ENCODE measurements at places on chromosomes 13 and 19.

DNA sequence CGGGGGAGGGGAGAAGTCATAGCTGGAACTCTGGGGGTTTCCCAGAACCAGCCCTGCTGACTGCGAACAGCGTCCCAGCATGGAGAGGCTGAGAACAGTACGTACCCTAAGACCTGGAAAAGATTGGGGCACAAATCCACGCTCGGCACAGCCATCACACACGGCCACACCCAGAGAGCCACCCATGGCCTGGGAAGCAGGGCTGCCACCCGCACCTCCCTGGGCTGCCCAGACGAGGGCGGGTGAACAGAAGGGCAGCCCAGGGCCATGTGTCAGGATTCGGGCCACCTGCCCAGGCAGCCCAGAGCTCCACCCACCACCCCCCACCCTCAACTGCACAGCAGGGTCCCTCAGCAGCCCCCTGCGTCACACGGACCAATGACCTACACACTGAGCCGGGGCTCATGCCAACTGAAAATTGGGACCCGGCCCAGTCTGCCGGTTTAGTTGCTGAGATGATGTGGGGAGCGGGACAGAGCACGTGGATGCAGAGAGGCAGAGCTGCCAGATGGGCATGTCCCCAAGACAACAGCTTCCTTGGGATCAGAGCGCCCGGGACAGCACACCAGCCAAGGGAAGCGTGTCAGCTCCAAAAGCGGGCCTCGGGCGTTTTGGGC is 8.5 kb downstream of the UBXN6 start:
- DNase-seq, result no peak

GRCh38 chr13:70502944-70503343 is 394.7 kb upstream of the KLHL1 start:
- no peak for DNase-seq

- no peak for DNase-seq
Measured at GRCh38 chr19:8131517-8131916, 17.9 kb downstream of the FBN3 start.

DNA sequence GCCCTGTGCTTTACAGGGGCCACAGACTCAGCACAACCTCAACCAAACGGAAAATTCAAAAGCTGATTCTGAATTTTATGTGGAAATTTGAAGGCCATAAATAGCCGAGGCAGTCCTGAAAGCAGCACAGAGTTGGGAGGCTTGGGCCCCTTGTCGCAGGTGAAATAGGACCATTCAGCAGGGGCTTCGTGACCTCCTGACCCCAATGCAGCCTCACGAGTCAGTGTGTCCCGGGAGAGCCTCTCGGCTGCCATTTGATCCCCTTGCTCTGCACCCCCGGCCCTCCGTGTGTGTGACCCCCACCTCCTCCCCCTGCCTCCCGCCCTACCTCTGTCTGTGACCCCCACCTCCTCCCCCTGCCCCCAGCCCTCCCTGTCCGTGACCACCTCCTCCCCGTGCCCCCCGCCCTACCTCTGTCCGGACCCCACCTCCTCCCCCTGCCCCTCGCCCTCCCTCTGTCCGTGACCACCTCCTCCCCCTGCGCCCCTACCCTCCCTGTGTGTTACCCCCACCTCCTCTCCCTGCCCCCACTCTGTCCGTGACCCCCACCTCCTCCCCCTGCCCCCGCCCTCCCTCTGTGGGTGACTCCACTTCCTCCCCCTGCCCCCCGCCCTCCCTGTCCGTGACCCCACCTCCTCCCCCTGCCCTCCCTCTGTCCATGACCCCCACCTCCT is 41.7 kb upstream of the TFDP1 start:
- DNase-seq, result no peak

DNA sequence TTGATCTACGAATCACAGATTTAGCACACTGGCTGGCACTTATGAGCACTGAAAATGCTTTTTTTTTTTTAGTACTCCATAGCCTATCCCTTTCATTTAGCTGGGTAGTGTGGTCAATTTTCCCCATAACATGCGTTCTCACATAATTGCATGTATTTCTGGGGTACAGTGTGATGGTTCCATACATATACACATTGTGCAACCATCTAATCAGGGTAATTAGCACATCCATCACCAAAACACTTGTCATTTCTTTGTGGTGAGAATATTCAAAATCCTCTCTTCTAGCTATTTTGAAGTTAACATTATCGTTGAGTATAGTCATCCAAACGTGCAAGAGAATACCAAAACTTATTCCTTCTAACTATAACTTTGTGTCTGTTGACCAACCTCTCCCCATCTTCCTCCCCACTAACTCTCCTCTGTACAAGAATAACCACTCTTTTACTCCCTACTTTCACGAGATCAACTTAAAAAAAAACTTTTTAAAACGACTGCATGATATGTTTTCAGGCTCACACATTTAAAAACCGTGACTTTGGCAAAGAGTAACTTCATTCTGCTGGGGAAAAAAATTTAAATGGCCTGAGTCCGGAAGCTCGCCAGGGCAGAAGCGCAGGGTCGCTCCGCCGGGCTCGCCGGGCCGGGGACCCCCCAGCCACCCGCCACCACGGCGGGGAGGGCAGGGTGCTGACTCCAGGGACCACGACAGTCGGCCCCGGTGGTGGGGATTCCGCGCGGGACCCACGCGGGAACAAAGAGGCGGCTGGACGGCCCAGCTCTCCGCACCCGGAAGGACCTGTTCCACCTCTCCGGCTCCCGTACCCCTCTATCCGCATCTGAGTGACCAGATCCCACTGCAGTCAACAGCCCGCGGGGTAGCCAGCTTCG is 868 bp upstream of the UBAC2 start:
- DNase-seq, result no peak

DNA sequence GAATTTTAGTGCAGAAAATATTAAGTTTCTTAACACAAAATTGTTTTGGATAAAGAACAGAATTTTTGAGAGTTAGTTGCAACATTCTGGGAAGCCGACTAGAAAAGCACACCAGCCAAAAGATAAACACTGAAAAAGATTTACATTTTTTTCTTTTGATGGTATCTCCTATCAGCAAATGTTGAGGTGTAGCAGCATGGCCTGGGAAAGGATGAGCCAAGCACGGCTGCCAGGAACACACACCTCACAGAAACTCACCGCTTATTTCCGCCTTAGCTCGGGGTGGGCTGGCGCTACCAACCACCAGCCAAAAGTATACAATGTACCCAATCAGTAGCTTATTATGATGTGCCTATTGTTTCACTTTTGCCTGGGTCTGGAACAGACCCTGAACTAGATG is 134.7 kb downstream of the MIPEP start:
- DNase-seq, result no peak

- DNase-seq, result no peak
Measured at GRCh38 chr13:52793515-52794061, 54.0 kb upstream of the CNMD start.

GRCh38 chr13:73765651-73766384 is 368.4 kb downstream of the KLF12 start:
- peak; percentile 50 for DNase-seq

- DNase-seq, result no peak
Measured at GRCh38 chr13:41833201-41833600, 127.7 kb downstream of the VWA8 start.

GRCh38 chr13:23567906-23568460 is 2.2 kb upstream of the TNFRSF19 start:
- DNase-seq, result no peak

- DNase-seq, result peak; percentile 89
Measured at GRCh38 chr19:511101-511851, 4.0 kb downstream of the TPGS1 start.

DNA sequence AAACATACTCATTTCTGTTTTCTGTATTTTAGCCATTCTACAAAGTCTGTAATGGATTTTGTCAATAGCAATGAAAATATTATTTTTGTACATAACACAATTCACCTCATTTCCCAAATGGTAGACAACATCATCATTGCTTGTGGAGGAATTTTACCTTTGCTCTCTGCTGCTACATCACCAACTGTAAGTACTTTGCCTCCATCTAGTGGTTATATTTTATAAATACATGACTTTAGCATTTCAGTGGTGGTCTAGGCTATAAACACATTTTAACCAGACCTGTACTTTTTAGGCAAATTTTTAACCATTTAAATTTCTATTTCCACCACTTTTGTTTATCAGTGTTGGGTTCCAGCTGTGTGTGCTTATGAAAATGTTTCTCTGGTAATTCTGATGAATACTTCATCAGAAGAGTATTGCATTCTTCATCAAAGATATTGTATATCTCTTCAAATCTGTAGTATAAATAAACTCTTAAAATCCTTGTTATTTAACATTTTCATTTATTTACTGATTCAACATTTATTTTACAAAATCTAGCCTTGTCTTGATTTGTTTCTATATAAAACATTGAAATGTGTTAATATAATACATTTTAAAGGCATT is 222.4 kb downstream of the NBEA start:
- DNase-seq, result no peak
